ENCODE measurements at places on chromosomes 2 and 18. TPM values are rescaled to one million over a fixed set of nuclear protein-coding genes. Genes with fewer than 3 reads are reported as not detected.

Gene PROKR1
- not detected for total RNA-seq

- no peak for DNase-seq
These were observed 55.3 kb upstream of the STK17B start for GRCh38 chr2:196226707-196227065.

Gene HOXD12
- not detected for total RNA-seq

DNA sequence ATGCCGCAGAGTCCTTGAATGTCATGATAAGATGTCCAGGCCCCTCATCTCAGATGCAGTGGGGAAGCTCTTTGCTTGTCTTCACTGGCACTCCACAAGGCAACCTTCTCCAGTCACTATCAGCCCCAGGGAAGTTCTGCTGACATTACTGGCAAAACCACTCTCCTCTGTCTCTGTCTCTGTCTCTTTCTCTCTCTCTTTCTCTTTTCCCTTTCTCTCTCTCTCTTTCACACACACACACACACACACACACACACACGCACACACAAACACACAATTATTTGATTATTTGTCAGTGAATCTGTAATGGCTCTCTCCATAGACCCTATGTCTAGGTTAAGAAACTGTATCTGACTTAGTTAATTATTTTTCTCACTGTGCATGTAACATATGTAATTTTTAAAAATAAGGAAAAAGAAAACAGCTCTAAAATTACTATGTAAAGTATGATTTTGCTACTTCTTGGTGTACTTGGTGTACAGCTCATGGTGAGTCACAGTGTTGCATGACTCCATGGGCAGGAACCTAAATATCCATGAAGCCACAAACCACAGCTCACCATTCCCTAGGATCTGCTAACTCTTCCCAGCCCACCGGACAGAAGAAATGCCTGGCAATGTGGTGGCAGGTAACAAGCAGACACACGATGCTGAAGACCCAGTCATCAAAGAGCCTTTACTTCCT lies 594.9 kb upstream of the ID2 start:
- no peak for DNase-seq

Gene EGR4
- total RNA-seq: 0.33 TPM

DNA sequence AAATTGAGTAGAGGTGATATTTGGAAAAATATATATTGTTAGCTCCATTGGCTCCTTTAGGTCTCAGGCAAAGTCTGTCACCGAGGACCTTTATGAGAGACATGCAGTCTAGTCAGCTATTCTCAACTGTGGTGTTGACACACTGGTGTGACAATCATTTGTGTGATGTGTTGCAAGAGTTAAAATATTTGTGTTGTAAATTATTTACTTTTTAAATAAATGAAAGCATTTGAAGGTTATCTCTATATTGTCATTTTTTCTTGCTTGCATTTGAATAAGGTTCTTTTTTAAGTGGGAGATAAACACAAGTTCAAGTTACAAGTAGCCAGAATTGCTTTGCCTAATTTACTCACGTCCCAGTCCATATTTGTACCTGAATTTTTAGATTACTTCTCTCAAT lies 4.3 kb downstream of the REL start:
- no peak for DNase-seq

Measured in activated naive CD4-positive, alpha-beta T cell treated with anti-CD3 and anti-CD28 coated beads, Interleukin-2, amount 50 U/mL, for 72 hours (primary cell).